Epithelial cell of umbilical artery (primary cell): ENCODE measurements at places on chromosomes 2 and 18. TPM values are rescaled to one million over a fixed set of nuclear protein-coding genes. Genes with fewer than 3 reads are reported as not detected.

The CFAP65 gene
- total RNA-seq: not detected in 2 replicates

The GLI2 gene
- total RNA-seq: under 0.01 and 0.30 TPM in 2 replicates

The SLC4A5 gene
- 0.30 and 0.32 TPM in 2 replicates for total RNA-seq

The SERPINB10 gene
- 0.32 TPM in 1 of 2 replicates, not detected in the other for total RNA-seq

The SERPINB7 gene
- total RNA-seq: under 0.01 and 0.30 TPM in 2 replicates
